ENCODE measurements at places on chromosomes 3 and 15. TPM values are rescaled to one million over a fixed set of nuclear protein-coding genes. Genes with fewer than 3 reads are reported as not detected.

GRCh38 chr3:38579141-38579540 lies 70.3 kb downstream of the SCN5A start:
- DNase-seq: no peak

The OCA2 gene
- not detected for total RNA-seq

GRCh38 chr3:82133070-82133606 lies 371.7 kb upstream of the GBE1 start:
- DNase-seq: no peak

The FGD5 gene
- total RNA-seq: not detected

GRCh38 chr15:44029003-44029402 lies 166.1 kb downstream of the FRMD5 start:
- DNase-seq: no peak

The SH2D7 gene
- total RNA-seq: not detected

- DNase-seq: peak; percentile 39
Observed at GRCh38 chr15:79872358-79873017, 24.3 kb downstream of the MTHFS start.

GRCh38 chr3:23519314-23520208 lies 286.2 kb upstream of the UBE2E1 start:
- DNase-seq: no peak

The GPR171 gene
- total RNA-seq: 191 TPM

- DNase-seq: no peak
Observed at GRCh38 chr15:72873379-72874233, 90.0 kb upstream of the ADPGK start.

DNA sequence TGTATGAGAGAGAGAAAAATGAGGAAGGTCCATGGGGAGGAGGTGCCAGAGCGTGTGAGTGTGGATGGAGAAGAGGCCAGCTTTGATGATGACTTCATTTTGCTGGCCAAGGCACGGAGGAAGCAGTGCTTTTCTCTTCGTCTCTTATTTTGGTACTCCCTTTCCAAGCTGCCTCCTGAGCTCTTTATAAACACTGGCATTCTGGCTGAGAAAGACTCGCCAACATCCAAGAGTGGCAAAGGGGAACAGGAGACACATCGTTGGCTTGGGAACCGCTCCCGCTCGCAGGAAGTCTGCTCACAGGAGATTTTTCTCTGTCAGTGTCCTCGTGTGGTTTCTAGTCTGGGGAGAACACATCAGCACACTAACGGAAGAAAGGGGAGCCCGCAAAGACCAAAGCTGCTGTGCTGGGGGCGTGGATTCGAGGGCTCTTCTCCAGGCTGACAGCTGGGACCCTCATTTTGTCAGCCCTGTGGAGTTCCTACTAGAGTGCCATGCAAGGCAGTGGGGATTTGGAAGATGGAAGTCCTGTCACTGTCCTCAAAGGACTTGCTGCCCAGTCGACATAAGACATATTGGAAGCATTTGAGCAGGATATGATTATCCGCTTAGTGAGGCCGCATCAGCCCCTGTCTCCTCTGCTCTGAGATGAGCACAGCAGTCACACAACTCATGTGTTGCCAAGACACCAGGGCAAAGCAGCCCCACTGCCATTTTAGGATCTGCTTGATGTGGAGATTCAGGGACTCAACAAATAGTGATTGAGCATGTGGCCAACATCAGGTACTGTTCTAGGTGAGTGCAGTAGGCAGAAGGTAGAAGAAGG lies 8.0 kb upstream of the SEMA4B start:
- DNase-seq: no peak

GRCh38 chr3:177752831-177753230 lies 555.5 kb upstream of the TBL1XR1 start:
- no peak for DNase-seq

GRCh38 chr15:99100245-99101173 lies 4.4 kb upstream of the SYNM start:
- peak; percentile 41 for DNase-seq

All from activated T-helper 1 cell treated with anti-CD3 and anti-CD28 coated beads, Interleukin-12 subunit alpha, Interleukin-12 subunit beta, Interleukin-2, Interleukin-4 antibody, amounts not matched to agents 30 ng/mL and 10 ng/mL and 1 ng/mL, durations not matched to agents 14 hours and 24 hours and 36 hours (primary cell).